Kidney (tissue), 22 donors: ENCODE measurements at places on chromosomes 4 and X.

- H3K27me3 ChIP-seq, result no peaks in the 10 kb centered on the region
These were observed 137.7 kb upstream of the FAT1 start for GRCh38 chr4:186861317-186861716.

GRCh38 chr4:168710353-168710946 is 213.6 kb downstream of the PALLD start:
- no peaks in the 10 kb centered on the region for H3K36me3 ChIP-seq
- DNase-seq, result no peak
- no peak overlapping the region for H3K27ac ChIP-seq
- no peaks in the 10 kb centered on the region for H3K27me3 ChIP-seq
- peaks cover 5% of the 10 kb centered on the region for H3K4me1 ChIP-seq
- no peak overlapping the region for H3K4me3 ChIP-seq

GRCh38 chrX:38087594-38087993 is 81.2 kb downstream of the SYTL5 start:
- H3K27ac ChIP-seq, result no peak overlapping the region
- no peaks in the 10 kb centered on the region for H3K4me1 ChIP-seq
- H3K27me3 ChIP-seq, result no peaks in the 10 kb centered on the region
- no peaks in the 10 kb centered on the region for H3K36me3 ChIP-seq
- no peak for DNase-seq

- DNase-seq, result no peak
- H3K36me3 ChIP-seq, result no peaks in the 10 kb centered on the region
- H3K4me3 ChIP-seq, result no peak overlapping the region
- H3K4me1 ChIP-seq, result no peaks in the 10 kb centered on the region
These were observed 55.5 kb upstream of the PAK3 start for GRCh38 chrX:111040377-111041017.

DNA sequence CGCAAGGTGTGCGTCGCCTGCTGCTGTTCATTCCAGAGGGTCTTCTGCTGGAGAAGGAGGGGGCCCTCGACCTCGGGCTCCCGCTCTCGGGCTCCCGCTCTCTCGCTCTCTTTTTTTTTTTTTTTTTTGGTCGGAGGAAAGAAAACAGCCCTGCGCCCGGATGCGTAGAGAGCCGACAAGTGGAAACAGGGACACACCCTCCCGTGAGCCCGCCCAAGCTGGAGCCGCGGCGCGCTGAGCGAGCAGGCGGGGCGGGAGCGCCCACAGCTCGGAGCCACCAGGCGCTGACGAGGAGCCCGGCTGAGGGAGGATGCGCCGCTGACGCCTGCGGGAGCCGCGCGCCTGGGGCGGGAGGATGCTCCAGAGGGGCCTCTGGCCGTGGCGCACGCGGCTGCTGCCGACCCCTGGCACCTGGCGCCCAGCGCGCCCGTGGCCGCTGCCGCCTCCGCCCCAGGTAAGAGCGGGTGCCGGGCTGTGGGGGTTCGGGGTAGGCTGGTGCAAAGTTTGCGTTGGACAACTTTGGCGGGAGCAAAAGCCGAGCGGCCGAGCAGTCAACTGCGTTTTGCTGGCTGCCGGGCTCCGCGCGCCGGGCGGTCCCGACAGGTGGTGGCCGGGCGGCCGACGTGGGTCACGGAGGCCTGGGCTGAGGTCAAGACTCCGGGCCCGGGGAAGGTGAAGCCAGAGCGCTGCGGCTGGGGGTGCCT is at the start of gene MCUB:
Gene MCUB (plus strand): TSS at position 264 of the 704 bp plus-strand sequence. CDS start 92 bp downstream, at position 356.
- peak within 1 kb of the TSS; percentile 59 for H3K27ac ChIP-seq
- H3K27me3 ChIP-seq, result peaks cover 3% of the 10 kb centered on the region
- H3K4me1 ChIP-seq, result no peaks in the 10 kb centered on the region
- H3K36me3 ChIP-seq, result no peaks in the 10 kb centered on the region
- peak; percentile 91 for DNase-seq
- H3K4me3 ChIP-seq, result peak within 1 kb of the TSS; percentile 56

GRCh38 chrX:110432091-110432905 is 73.7 kb downstream of the RTL9 start:
- peaks cover 10% of the 10 kb centered on the region for H3K27me3 ChIP-seq
- no peak overlapping the region for H3K4me3 ChIP-seq
- H3K36me3 ChIP-seq, result no peaks in the 10 kb centered on the region
- no peak for DNase-seq
- no peak overlapping the region for H3K27ac ChIP-seq
- H3K4me1 ChIP-seq, result no peaks in the 10 kb centered on the region

GRCh38 chrX:23792861-23793553 is 10.0 kb downstream of the SAT1 start:
- no peaks in the 10 kb centered on the region for H3K36me3 ChIP-seq
- peak; percentile 45 for DNase-seq
- H3K27me3 ChIP-seq, result no peaks in the 10 kb centered on the region
- no peak overlapping the region for H3K4me3 ChIP-seq

DNA sequence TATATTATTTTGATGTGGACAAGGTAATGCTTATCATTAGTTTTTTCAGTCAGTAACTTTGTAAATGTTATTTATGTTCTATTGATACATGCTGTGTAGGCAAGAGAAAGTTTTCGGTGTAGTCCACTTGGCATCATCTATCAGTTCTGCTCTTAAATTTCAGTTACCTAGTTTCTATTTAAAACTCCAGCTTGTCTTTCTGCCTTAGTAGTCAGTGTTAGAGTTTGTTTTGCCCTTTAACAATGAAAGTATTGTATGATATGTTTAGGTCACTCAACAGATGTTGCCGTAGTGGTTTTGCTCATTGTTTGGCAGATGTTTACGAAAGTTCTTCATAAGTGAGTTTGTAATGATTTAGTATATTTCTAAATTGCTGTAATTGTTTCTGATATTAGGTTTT is 34.9 kb upstream of the FHDC1 start:
- no peak overlapping the region for H3K4me3 ChIP-seq
- no peaks in the 10 kb centered on the region for H3K4me1 ChIP-seq
- no peaks in the 10 kb centered on the region for H3K27me3 ChIP-seq
- H3K36me3 ChIP-seq, result no peaks in the 10 kb centered on the region
- H3K27ac ChIP-seq, result no peak overlapping the region
